ENCODE measurements at places on chromosomes 5 and 9. TPM values are rescaled to one million over a fixed set of nuclear protein-coding genes. Genes with fewer than 3 reads are reported as not detected.

PRELID1 gene
- 98.8 TPM for total RNA-seq

IFNA13 gene
- total RNA-seq, result not detected

ZNF169 gene
- 4.7 TPM for total RNA-seq

GPR151 gene
- not detected for total RNA-seq

LHX2 gene
- not detected for total RNA-seq

OR13C5 gene
- not detected for total RNA-seq

FOXI1 gene
- total RNA-seq, result not detected

ZBTB6 gene
- 9.1 TPM for total RNA-seq

- no peak for DNase-seq
Observed at GRCh38 chr5:10532421-10532820, 31.4 kb upstream of the ANKRD33B start.

DNA sequence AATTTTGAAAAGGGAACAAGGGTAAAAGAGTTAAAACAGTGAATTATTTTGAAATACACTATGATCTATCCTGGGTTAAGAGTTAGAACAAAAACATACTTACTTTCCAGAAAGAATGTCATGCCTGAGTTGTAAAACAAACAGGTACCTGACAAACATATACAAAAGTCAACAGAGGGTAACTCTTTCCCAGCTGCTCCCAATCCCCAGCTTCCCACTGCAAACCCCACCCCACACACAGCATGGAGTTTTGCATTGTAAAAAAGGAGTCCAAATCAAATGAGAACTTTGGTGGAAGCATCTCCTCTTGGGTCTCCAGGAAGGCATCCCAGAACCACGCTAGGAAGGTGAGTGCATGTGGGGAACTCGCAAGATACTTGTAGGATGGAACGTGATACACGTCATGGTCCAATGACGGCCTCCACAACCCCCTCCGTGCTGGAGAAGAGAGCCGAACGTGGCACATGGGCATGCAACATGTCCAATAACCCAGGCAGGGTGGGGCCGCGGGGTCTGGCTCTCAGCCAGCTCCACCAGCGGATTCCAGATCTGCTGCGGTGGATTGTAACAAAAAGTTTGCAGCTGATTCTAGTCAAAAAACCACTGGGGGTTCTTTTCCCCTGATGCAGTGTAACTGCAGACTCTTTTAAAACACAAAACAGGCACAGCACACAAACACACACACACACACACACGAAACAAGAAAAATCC is 55.8 kb downstream of the EPB41L4B start:
- no peak for DNase-seq

DNA sequence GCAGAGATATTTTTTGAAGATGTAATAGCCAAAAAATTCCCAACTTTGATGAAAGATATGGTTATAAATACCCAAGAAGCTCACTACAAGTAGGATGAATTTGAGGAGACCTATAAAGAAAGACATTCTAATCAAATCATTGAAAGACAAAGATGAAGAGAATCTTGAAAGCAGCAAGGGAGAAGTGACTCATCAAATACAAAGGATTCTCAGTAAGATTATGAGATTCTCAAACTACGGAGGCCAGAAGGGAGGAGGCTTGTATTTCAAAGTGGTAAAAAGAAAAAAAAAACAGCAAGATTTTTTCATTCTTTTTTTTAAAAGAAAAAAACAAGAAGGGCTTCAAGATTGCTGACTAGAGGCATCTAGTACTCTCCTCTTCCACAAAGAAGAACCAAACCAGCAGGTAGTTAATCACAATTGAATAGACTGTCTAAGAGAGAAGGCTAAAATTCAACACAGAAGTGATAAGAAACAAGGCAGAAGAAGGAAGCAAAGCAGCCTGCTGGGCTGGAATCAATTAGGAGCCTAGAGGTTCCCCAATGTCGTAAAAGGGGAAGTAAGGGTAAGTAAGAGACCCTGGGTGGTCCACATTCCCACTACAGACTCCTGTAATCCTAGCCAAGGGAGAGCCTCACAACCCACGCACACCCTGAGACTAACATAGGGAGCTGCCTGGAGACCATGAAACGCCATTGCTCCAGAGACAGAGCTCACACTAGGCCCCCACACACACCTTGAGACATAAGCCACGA is 59.1 kb upstream of the NIPAL4 start:
- DNase-seq, result no peak

DNA sequence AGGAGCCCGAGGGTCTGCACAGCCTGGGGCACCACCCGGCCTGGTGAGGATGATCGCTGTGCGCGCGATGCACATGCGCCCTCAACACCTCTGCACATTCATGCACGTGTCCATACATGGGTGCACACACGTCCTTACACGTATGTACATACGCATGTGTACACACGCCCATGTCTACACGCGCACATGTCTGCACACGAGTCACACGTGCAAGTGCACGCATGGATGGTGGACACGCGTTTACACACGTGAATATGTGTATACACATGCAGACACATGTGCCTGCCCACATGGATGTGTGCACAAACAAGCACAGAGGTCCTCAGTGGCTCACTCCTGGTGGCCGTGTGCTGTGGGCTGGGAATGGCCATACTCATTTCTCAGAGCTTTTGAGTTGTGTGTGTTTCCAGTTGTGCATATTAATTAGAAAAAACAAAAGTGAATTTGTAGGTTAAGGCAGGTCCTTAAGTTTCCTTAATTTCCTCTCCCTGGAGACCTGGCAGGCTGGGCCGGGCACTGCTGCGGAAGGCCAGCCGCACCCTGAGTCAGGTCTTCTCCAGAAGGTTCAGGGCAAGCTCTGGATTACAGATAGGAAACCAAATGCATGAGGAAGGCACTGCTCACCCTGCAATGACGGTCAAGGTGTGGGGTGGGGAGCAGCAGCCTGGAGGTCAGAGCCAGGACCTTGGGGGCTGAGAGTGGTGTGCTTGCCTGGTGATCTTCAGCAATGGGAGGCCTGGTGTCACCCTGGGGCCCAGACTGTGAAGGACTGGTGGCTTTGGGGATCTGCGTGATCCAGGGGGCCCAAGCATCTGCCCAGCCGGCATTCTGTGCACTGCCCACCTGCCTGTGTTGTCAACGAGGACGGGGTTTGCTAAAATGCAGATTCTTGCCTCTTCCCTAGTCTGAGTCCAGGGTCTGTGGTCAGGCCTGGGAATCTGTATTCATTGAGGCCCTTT is 1.3 kb upstream of the RNU6ATAC start:
- no peak for DNase-seq

DNA sequence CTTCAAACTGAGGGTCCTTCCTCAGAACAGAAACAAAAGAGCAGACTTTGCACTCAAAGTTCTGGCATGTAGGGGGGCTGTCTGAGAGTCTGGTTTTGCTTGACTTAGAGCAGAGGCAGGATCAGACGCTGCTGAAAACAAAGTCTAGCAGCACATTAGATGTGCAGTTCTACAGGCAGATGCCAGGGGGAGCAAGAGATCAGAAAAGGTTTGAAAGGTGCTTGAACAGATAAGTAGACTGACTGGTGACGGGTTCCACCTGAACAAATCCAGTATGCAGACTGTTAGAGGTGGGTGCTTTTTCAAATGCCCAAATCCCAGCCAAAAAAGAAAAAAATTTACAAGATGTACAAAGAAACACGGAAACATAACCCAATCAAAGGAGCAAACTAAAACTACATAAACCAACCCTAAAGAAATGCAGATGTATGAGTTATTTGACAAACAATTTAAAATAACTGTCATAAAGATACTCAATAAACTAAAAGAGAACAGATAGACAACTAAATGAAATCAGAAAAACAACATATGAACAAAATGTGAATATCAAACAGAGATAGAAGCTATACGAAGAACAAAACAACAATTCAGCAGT is 194.7 kb upstream of the FREM1 start:
- DNase-seq, result no peak

GRCh38 chr5:32692036-32692746 is 18.9 kb upstream of the NPR3 start:
- DNase-seq, result no peak

DNA sequence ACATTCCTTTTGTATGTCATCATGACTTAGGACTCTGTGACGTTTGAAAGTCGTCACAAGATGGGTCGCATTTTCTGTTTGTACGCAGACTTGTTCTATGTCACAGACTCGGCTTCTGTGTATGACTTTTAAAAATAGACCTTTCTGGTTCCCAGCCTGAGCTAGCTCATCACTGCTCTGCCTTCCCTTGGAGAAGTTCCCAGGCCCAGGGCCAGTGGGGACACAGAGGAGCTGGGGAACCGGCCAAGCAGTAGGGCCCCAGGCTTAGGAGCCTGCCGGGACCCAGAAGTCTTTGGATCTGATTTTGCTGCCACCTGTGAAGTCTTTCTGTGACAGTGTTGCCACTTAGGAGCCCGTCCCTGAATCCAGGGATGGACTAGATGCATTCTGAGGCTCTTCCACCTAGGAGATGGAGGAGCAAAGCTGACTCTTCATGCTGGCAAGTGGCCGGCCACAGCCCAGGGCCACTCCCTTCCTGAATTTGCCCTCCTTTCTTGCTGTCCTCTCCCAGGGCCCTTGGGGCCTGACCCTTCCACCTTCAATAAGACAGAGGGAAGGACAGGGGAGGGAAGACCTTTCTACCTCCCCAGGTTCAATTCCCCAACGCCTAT is 18.1 kb upstream of the UBE2QL1 start:
- no peak for DNase-seq

DNA sequence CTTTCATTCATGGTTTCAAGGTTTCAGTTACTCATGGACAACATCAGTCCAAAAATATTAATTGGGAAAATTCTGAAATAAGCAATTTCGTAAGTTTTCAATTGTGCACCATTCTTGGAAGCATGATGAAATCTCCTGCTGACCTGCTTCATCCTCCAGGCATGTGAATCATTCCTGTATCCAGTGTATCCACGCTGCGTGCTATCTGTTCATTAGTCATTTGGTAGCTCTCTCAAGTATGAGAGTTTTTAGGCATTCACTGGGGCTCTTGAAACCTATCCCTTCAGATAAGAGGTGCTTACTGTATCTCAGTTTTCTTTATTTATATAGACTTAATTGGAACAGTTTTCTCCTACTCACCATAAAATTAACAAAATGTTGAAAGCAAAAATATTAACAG is 293.0 kb downstream of the CDH12 start:
- no peak for DNase-seq

DNA sequence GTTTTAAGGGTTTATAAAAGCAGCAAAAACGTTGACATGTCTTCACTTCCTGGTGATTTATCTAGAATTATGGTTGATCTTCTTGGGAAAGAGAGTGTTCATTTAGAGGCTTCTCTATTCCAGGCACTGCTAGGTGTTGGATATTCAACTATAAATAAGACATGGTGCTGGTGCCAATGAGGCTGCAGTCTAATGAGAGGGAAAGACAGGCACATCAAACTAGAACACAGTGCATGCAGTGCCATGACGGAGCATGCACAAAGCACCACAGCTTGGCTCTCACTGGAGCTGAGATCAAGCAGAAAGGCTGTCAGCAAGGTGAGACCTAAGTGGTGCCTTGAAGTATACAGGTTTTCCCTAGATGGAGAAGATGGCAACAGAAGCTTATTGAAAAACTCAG is 126.5 kb downstream of the RMI1 start:
- no peak for DNase-seq

GRCh38 chr5:60843936-60844905 is at the start of gene ELOVL7:
ELOVL7 (minus strand) TSS chr5:60844269; CDS start chr5:60787397, 56,872 bp downstream.
- peak; percentile 86 for DNase-seq

- no peak for DNase-seq
Observed at GRCh38 chr9:92048924-92049625, 66.1 kb downstream of the SPTLC1 start.

GRCh38 chr9:124415852-124416484 is 726 bp upstream of the PSMB7 start:
- DNase-seq, result no peak

- DNase-seq, result no peak
Observed at GRCh38 chr9:113652355-113653152, 189.0 kb downstream of the RGS3 start.

DNA sequence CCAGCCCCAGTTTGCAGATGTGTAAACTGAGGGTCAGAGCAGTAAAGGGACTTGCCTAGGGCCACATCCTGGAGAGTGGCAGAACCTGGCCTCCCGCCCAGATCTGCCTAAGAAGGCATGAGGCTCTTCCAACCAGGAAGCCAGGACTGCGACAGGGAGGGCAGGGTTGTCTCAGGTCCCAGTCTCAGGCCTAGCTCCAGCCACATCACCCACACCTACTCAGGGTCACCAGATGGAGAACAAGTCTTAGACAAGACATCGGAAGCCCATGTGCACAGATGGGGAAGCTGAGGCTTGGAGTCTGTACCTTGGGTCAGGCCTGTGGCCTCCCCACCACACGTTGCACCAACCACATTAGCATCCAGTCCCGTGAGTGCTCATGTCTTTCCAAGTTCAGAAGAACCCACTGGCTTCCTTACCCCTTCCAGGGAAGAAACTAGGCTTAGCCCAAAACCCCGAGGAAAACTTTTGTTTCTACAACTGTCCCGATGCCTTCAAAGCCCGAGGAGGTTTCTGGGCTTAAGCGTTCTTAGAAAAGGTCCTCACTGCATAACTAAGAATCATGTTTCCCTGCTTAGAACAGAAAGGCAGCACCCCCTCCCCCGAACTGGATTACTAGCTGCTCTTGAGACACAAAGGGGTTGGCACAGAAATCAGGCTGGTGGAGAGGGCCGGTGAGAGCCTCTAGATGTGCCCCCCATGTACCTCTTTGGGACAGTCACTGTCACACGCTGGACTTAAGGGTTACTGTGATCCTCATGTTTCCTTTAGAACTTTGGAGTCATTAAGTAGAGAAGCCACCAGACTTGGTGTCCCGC is 2.2 kb downstream of the FAM78A start:
- no peak for DNase-seq

- DNase-seq, result no peak
Observed at GRCh38 chr5:125251703-125252102, 505.3 kb upstream of the ZNF608 start.

DNA sequence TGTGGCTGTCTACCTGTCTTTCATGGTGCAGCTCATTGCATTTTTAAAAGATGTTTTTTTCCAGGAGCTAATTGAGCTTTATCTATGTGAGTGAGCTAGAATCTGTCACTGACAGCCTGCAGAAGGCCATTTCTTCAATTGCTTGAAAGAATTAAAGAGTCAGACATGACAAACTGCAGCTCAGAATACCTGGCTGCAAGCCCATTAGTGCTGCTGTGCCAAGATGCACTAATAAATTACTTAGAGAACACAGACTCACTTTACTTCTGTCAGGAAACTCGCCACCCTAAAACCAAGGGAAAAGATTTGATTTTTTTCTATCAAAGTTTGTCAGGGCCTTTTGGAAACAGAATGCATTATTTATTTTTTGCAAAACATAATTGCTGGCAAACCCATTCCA is 368.3 kb downstream of the CAAP1 start:
- no peak for DNase-seq

DNA sequence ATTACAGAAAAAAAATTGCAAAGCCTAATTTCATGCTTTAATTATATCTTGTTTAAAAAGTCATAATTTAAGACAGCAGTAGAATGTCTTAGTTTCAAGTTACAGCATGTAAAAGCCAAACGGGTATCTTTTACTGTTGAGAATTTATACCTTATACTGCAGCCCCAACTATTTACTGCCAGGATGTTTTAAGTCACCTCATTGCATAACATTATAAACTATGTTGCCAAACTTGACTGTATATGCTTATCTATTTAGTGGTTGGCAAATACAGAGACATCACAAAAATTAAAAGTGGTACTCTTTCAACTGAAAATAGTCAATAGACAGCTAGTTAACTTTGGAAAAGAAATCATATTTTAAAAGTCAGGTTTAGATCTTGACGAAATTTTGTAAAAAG is 119.5 kb downstream of the EDIL3 start:
- DNase-seq, result no peak
